ENCODE measurements at places on chromosomes 4 and X.
A peak's percentile ranks its signal among the peaks of the same experiment; 100 is the strongest.

DNA sequence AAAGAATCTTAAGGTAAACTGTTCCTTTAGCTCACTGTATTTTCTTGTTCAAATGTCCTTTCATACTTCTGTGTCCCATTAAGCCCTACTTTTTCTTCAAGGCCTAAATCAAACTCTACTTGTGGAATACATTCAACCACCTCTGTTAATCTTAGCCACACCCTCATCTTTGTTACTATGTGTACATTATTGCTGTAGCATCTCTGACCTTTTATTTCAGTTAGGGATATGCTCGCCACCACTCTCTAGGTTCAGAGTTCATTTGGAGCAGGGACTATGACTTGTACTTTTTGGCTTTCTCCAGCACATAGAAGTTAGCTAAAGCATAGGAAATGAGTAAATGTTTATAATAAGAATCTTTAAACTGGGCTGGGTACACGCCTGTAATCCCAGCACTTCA, 6.8 kb upstream of the PNPLA4 start:
- no peak for DNase-seq

- DNase-seq, result no peak
Measured at GRCh38 chr4:16231570-16232245, 5.4 kb upstream of the TAPT1 start.

DNA sequence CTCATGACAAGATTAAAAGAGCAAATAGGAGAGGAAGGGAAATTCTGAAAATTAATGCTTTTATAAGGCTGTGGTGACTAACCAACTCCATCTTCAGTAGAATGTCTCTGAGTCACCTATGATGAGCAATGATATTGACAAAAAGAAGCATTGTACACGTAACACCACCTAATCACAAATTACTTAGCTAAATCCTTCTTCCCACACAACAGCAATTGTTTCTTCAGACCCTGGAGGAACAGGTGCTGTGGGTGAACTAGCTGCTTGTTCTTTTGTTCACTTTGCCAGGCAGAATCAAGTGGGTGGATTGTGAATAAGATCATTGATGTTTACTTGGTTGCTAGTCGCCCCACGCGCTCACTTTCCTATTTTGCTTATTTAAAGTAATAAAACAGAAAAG, 315.5 kb downstream of the CAMK2D start:
- no peak for DNase-seq

DNA sequence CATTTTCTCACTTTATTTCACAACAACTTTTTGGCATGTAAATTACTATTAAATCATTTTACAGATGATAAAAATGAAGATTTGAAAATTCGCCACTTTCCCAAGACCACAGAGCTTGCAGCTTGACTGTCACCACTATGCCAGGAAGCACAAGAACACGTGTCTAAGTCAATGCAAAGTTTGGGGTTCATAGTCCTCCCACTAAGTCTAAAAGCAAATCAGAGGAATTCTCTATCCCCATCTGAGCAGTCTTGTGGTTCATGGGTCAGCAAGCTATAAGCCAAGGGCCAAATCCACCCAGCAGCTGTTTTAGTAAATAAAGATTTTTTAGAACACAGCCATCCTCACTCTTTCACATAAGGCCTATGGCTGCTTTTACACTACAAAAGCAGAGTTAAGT, 833.3 kb upstream of the INTU start:
- DNase-seq, result no peak

DNA sequence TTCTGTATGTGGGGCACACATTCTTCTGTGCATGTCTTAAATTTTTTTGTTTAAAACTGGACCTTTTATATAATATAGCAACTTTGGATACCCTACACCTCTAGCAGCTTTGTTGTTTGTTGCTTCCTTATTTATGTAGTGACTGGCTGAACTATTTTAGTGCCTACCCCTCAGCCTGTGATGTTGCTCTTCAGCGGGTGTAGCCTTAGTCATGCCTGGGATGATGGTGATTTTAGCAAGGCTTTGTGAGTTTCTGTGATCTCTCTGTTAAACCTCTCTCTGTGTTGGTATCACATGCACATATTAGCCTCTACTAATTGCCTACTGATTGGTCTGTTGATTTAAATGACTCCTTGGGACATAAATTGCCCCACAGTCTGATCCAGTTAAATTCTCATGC, 22.8 kb downstream of the USP9X start:
- no peak for DNase-seq

- DNase-seq, result peak; percentile 33
Measured at GRCh38 chr4:151668689-151669402, 92.0 kb downstream of the GATB start.

DNA sequence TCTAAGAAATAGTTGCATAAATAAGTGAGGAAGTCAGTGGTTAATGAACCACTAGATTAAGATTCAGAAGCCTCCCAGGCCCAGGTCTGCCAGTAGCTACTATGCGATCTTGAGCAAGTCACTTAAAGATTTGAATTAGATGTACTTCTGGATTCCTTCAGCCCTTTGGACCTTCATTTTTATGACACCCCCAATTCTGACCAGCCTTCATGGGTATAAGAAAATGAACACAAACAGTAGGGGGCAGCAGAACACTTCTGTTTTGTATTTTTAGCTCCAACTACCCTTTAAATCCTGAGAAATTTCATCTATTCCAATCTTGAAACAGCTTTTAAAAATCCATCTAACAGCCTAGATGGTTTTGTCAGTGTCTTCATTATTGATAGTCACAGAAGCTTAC, 19.0 kb downstream of the TMEM47 start:
- DNase-seq, result peak; percentile 48

DNA sequence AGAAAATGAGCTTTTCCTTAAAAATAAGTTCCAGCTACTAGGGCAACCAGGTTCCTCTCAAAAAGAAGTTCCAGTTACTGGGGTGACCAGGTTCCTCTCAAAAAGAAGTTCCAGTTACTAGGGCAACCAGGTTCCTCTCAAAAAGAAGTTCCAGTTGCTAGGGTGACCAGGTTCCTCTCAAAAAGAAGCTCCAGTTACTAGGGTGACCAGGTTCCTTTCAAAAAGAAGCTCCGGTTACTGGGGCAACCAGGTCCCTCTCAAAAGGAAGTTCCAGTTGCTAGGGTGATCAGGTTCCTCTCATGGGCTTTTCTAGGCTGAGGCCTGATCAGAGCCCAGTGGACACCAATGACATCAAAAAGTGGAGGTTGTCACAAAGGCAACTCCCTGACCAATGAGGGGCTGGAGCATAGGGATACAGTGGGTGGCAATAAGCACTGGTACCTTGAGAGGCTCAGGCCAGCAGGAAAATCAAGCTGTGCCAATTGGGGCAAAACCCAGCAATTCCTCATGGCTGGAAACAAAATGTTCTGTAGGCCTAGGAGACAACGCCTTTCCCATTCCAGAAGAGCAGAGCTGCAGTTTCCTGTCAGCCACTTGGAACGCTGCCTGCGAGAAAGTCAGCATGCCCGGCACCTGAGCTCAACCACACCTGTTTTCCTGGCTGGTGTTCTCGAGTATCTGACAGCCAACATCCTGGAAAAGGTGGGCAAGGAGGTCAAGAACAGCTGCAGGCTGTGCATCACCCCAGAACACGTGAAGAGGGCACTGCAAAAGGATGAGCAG, 12.3 kb upstream of the SYTL5 start:
- DNase-seq, result peak; percentile 78

GRCh38 chrX:458631-459061, 71.9 kb upstream of the PPP2R3B start:
- DNase-seq, result no peak

GRCh38 chrX:32421266-32421665, 790.1 kb downstream of the DMD start:
- DNase-seq, result no peak

DNA sequence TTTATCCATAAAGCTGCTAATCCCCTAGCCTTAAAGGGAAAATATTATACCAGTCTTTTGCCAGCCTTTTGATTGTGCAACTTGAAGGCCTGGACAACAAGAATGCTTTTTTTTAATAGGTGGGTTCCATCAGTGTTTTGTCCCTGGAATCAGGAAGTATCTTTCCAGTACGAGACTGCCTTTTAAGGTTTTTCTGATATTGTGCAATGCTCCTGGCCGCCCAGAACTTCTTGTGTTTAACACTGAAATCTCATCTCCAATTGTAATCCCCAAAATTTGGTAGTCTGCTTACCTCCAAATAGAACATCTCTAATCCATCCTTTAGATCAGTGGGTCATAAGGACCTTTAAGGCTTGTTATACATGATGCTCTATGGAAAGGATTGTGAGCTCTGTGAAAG, 256.7 kb downstream of the NAF1 start:
- DNase-seq, result no peak

- DNase-seq, result no peak
Measured at GRCh38 chr4:188987011-188987410, 847.8 kb downstream of the TRIML1 start.

GRCh38 chr4:507745-508512, 8.9 kb downstream of the PIGG start:
- DNase-seq, result no peak

GRCh38 chr4:137688651-137689050, 156.4 kb upstream of the PCDH18 start:
- DNase-seq, result no peak

DNA sequence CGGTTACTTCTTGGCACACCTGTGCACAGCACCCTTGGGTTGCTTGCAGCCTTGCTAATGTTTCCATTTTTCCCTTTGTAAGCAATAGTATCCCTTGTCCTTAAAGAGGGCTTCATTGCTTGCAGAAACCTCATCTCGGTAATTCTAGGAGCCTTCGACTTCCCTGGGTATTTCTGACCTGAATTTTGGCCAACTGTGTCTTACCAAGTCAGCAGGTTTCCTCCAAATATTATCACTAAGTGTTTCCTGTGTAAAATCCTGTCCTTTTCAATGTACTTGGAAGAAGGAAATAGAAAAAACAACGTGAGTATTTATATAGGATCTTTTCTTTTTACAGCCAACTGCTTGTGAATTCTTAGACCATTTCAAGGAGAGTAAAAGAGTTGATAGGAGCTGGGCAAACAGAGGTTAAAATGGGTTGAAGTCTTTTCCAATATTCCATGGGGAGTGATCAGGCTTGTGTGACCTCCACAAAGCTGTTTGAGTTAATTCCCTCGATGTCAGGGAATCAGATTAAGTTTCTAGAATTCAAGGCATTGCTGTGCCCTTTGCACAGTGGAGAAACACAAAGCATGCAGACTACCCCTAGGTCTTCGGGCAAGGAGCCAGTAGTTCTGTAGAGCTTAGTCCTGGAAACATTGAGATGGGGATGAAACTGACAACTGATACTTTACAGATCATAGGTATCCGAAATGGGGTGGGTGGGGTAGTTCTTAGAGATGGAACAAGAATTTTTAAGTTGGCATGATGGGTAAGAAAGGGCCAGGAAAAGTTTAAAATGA, 209.9 kb downstream of the CPE start:
- no peak for DNase-seq

DNA sequence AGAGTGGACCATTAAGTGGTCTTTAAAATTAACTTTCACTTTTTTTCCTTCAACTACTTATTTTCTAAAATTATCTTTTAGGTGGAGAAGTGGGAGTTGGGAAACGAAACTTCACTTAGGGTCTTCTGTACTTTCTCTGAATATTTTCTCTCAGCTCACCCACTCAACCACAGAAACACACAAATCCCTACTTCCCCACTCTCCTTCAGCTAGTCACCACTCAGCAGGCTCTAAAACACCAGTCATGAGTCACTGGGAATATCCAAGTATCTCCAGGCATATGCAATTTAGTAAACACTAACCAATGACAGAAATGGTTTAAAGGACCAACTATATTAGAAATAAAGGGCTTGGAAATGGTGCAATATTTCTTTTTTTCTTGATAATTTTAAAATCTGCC, 153.0 kb upstream of the RPS6KA6 start:
- DNase-seq, result no peak

DNA sequence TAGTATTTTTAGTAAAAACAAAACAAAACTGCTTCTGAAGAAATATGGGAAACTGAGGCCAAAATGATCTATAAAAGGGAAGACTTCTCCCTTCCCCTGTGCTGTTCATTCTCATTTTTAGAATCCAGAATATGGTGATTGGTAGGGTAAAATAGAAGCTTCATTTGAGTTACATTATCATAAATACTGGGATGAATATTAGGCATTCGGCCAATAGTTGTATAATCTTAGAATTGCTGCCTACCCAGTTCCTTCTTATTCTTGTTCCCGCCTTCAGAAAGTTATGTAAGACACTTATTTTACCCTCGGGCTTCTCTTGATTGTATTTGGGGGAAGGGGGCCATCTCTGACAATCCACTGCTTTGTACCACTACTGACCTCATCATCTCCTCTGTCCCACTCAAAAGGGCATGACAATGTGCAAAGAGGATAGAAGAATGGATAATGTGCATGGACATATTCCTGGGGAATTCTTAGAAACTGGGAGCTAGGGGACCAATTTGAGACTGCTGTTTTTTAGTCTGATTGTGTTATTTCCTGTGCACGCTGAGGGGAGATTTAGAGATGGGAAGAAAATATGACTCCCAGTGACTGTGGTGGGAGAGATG, 588 bp downstream of the ART3 start:
- no peak for DNase-seq

- no peak for DNase-seq
Measured at GRCh38 chr4:94358101-94358500, 15.5 kb upstream of the HPGDS start.

- DNase-seq, result peak; percentile 58
Measured at GRCh38 chr4:54063737-54064316, 578 bp downstream of the CHIC2 start.

- DNase-seq, result no peak
Measured at GRCh38 chr4:48739560-48740019, 40.5 kb downstream of the FRYL start.

GRCh38 chrX:9913146-9913433, 54.1 kb upstream of the CLDN34 start:
- DNase-seq, result no peak

DNA sequence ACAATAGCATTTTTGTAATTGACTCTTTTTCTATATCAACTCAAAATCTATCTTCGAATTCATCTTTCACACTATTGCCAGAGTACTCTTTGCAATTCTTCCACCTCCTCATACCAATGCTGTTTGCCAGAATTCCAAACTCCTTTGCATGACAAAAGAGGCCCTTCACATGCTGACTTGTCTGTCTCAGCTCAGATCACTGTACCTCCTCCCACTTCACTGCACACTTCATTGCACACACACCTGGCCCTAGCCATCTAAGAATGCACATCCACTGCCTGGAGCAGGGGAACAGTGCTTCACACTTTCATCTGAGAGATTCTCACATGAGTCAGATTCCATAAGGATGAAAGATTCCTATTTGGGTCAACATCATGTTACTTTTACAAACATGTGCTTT, 56.5 kb downstream of the PRDM5 start:
- DNase-seq, result peak; percentile 64
